ENCODE measurements at places on chromosomes 1 and 21.

DNA sequence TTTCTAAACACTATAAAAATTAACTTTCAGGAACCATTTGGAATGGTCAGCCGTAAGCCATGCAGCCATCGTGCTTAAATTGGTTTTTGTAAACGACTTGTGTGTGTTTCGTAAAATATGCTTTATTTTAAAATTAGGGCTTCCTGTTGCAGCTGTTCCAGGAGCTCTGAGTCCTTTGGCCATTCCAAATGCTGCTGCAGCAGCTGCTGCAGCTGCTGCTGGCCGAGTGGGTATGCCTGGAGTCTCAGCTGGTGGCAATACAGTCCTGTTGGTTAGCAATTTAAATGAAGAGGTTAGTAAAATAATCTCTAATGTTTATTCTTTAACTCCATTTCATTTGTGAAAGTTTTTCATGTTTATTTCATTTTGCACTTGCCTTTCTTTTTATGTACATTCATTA lies 83.1 kb downstream of the PTBP2 start:
- DNase-seq = peak; percentile 48

- no peak for DNase-seq
Measured at GRCh38 chr1:159483501-159483900, 44.0 kb downstream of the OR10J1 start.

DNA sequence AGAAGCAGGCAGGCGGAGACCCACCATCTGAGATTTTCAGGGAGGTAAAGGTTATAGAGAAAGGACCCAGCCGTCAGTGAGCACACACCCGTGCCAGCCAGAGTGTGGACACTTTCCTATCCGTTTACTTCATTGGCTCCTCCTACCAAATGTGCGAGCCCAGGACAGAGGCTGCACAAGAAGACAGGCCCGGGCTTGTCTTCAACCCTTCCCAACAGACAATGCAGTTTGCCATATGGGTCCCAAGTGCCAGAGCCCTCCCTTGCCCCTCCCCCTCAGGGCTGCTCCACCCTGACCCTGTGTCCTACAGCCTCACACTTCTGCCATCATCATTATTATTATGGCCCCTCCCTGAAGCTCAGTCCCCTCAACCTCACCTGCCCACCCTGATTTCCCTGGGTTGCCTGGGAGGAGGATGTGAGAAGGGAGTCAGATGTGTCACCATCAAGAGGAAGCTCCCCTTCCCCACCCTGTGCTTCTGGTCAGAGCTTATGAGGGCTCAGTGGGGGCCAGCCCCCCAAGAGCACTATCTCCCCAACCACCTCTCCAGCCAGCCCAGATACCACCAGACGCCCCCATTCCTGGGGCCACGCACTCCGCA lies 9.4 kb downstream of the LAPTM5 start:
- peak; percentile 30 for DNase-seq

DNA sequence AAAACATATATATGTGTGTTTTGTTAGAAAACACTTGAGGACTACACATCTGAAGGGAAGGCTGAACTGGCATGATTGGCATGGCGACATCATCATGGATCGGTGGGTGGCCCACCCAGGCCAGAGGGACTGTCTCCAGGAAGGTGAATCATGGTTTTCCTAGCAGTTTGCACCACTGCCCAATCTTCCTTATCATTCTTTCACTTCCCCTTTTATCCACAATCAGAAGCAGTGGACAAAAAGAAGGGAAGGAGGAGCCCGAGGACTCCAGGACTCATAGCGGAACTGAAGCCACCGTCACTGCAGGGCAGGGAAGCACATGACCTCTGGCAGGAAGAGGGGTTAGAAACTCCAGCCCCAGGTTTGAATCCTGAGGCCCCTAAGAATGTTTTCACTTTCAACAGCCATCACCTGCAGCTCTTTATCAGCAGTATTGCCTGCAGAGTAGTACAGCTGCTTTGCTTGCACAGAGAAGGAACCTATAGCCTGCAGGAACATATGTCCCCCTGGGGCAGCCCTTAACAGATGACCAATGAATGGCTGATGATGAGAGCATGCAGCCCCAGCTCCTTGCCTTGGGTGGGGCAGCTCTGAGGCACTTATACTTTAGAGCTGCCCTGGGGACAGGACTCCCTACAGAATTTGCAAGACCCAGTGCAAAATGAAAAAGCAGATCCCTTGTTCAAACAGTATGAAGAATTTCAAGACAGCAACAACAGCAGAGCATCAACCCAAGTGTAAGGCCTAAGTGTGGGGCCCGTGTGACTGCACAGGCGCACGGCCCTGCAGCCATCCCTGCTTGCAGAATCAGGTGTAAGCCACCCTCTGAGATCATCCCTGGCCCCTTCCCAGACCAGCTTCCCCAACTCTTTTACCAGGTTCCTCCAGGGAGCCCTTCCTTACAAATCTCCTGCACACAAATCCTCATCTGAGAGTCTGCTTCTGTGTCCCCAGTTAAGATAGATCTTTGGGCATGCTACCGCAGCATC lies 241.8 kb upstream of the IRF2BP2 start:
- DNase-seq = peak; percentile 26

DNA sequence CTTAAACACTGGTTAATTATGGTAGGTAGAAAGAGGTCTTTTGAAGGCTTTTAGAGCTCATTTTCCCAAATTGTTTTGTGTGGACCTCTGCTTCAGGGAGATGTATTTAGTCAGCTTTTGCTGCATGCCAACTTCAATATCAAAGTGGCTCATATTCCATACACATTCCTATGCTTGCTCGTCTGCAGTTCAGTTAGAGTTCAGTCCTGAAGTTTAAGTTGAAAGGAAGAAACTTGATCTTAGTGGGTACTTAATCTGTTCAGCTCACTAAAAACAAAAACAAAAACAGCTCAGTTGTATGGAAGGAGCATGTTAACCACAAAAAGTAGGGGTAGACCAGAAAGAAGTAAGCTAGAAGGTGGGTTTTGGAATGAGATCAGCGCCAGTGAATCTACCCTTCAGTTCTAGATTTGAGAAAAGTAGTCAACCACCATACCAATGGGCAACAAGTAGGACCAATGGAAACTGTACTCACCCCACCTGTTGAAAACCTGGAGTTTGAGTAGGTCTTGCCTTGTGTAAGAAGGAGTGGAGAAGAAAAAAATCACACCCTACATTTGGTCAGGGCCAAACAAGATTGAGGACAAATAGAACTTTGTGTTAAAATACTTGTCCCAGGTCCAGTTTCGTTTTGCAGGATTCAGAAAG lies 58.0 kb downstream of the LEPR start:
- no peak for DNase-seq

DNA sequence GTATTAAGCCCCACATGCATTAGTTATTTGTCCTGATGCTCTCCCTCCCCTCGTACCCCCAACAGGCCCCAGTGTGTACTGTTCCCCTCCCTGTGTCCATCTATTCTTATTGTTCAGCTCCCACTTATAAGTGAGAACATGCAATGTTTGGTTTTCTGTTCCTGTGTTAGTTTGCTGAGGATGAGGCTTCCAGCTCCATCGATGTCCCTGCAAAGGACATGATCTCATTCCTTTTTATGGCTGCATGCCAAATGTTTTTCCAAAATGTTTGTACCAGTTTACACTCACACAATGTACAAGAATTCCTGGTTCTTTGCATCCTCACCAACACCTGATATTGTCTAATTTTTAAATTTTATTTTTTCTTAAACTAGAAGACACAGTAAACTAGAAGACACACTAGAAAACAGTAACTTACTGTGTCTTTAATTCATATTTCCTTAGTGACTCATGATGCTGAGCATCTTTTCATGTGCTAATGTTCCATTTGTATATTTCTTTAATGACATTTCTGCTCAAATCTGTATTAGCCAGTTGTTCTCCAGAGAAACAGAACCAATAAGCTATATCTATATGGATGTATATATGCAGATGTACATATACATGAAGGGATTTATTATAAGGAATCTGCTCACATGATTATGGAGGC lies 19.4 kb upstream of the USP1 start:
- DNase-seq = no peak

DNA sequence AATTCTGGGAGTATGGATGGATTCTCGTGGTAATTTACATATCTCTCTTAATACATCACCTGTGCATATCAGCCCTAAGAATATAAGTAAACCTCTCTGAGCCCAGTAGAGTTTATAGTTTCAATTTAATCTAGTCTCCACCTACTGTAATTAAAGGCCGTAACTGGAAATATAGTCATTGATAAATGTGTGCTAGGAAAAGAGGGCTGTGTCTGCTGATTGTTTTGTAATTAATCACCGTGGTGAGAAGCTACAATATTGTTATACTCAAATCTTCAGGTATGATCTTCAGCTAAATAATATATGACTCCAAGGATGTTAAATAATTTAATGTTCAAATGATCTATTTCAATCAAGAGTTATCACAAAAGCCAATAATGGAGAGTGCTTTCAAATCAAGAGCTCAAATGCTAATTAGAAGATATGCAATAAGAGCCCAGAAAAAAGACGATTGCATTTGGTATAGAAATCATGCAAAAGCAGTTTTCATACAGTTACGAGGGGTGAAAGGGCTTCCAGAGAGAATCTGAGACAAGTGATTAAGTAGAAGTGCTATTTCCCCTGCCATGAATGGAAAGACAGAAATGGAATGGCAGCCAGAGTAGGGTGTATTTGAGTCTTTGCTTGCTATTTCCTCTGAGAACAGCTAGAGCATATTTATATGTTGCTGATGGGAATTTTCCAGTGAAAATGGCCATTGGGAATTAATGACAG lies 1134.3 kb downstream of the NCAM2 start:
- no peak for DNase-seq

GRCh38 chr1:230749635-230750034 lies 2.4 kb downstream of the CAPN9 start:
- DNase-seq = no peak

DNA sequence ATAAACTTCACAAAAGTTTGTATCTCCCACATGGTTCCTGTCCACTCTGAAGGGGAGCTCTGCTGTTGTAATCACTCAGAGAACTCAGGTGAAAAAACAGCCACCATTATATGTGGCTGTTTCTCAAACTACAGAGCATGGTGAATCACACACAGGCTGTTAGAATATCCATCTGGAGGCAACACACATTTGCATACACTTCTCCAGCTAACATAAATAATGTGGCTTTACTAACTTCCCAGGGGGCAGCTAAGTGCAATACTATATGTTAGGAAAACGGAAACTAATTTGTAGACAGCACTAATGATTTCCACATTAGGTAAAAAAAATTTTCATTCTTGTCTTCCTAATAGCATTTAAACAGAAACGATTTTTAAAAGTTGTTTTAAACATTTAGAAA lies 49.3 kb downstream of the PTGFR start:
- no peak for DNase-seq

DNA sequence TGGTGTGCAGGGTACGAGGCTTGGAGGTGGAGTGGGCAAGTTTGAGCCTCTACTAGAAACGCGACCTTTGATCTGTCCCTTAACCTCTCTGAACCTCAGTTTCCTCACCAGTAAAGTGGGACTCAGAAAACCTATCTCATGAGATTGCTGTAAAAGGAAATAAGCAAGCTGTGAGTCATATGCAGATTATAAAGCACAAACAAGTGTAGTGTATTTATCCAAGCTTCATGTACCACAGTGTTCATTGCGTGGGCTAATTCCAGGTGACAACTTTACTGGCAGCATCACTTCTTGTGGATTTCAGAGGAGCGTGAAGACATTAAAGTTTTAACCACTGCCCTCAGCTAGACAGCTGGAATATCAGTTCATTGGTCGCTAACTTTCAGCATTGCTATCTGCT lies 44.4 kb downstream of the ZNF697 start:
- no peak for DNase-seq

DNA sequence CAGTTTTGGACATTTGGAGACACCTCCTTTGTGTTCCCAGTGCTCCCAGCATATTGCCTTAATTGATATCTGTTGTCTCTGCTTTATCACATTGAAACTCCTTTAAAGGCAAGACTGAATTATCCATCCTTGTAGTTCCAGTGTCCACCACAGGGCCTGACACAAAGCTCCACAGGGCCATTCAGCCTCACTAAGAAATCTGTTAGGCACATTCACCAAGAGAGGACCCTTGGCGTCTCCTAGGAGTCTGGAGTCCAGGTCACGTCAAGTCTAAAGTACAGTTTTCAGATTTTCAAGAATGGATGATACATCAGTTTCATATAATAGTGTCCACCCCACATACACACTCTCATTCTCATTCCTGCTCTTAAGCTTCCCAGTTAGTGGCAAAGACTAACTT lies 4.8 kb downstream of the ACP6 start:
- no peak for DNase-seq

DNA sequence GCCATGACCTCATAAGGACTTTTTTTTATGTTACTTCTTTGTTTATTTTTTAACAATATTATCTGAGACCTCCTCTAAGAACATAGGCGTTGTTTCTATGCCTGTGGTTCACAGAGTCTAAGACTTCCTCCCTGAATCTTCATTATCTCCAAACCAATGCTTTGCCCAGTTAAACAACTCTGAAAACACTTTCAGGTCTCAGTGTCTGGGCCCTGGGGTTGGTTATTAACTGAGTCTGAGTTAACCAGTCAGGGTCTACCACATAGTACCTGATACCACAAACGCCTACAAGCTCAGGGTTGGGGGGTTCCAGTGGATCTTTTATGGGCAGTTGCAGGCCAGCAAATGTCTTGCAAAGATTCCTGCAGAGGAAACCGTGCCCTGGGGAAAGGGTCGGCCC lies 138.2 kb downstream of the AJAP1 start:
- no peak for DNase-seq

- DNase-seq = no peak
Measured at GRCh38 chr1:83090195-83090594, 908.7 kb downstream of the TTLL7 start.

GRCh38 chr1:43522776-43523480 lies 7.8 kb upstream of the PTPRF start:
- peak; percentile 15 for DNase-seq

DNA sequence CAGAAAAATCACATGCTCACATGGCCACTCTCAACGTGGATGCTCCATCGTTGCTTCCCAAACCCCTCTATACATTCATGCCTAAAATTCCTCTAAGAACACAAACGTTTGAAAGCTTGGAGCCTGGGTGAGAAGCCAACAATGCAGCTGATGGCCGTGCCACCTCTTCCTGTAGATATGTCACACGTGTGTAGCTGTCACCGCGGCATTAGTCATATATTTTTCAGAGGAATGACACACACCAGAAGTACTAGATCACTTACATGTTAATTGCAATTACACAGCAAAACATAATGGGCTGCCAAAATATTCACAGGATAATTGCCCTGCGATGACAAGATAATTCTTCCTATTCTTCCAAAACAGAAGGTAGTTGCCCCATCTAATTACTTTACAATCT lies 112.7 kb upstream of the BACE2 start:
- peak; percentile 9 for DNase-seq

GRCh38 chr1:167541610-167542009 lies 12.0 kb downstream of the CREG1 start:
- no peak for DNase-seq

- DNase-seq = no peak
Measured at GRCh38 chr1:23651069-23651808, 40.4 kb upstream of the RPL11 start.

DNA sequence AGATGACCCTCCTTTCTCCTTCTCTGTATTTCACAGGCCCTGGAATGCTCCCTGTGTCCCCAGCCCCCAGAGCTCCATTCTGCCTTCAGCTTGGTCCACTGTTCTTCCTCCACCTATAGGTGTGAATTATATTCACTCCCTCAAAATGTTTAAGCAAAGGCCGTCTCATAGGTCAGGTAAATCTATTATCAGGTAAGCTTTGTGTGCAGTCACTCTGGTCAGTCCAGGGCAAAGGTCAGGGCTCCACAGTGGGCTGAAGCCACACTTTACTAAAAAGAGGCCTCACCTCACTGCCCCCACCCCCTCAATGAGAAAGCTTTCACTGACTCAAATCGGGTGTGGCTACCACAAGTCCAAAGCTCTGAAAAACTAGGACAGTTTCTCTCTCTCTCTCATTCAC lies 65.9 kb downstream of the DNTTIP2 start:
- DNase-seq = no peak

- DNase-seq = no peak
Measured at GRCh38 chr1:109497449-109498160, 3.7 kb downstream of the CYB561D1 start.
